ENCODE measurements at places on chromosomes 16 and 17.

DNA sequence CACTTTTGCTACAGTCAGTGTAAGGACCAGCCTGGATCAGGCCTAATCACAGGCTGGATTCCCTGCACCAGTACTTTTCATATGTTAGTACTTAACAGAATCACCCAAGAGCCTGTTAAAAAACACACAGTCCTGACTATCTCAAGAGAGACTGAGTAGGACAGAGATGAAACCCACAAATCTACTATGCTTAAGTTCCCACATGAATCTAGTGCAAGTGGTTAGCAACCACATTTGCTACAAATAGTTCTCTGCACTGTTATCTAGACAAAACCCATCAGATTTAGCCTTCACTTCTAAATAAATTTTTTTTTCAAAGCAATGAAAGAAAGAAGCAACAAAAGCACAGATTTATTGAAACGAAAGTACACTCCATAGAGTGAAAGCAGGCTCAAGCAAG is 38.9 kb downstream of the SSH2 start:
- no peak for DNase-seq

GRCh38 chr16:49019081-49019633 is 262.5 kb downstream of the CBLN1 start:
- DNase-seq = no peak

DNA sequence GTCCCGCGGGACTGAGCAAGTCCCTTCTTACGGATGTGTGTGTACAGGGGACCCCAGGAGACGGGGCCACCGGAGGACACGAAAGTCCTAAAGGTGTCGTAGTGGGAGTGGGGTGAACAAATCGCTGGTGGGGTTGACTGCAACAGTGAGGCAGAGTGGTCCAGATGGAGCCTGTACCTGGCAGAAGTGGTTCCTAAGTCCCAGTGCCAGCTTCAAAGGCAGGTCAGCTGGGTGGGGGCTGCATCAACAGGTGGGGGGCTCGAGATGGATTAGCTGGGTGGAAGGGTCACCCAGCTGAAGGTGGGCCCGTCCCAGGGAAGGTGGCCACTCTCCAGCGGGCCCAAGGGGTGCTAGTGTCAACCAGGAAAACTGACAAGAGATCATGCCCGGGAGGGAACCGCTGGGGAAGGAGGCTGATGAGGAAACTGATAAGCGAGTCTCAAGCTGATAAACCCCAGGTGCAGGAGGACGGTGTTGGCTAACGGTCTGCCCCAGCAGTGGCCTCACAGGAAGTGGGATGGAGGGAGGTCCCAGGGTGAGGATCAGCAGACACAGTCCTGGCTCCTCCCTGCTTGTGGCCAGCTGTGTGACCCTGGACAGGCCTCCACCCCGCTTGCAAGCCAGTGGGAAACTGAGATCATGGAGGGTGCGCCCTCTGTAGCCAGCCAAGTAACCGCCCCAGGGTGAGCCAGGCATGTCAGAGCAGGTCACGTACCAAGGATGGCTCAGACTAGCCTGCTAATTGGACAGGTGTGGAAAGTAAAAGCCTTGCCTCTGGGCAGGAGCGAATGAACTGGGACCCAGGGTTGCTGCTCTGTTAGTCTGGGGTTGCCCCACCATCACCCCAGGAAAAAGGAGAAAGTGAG is 1.0 kb downstream of the ORAI3 start:
- DNase-seq = peak; percentile 77

GRCh38 chr17:14014657-14015056 is 54.6 kb upstream of the COX10 start:
- no peak for DNase-seq

- no peak for DNase-seq
These were observed 601 bp upstream of the NGFR start for GRCh38 chr17:49494399-49494985.

DNA sequence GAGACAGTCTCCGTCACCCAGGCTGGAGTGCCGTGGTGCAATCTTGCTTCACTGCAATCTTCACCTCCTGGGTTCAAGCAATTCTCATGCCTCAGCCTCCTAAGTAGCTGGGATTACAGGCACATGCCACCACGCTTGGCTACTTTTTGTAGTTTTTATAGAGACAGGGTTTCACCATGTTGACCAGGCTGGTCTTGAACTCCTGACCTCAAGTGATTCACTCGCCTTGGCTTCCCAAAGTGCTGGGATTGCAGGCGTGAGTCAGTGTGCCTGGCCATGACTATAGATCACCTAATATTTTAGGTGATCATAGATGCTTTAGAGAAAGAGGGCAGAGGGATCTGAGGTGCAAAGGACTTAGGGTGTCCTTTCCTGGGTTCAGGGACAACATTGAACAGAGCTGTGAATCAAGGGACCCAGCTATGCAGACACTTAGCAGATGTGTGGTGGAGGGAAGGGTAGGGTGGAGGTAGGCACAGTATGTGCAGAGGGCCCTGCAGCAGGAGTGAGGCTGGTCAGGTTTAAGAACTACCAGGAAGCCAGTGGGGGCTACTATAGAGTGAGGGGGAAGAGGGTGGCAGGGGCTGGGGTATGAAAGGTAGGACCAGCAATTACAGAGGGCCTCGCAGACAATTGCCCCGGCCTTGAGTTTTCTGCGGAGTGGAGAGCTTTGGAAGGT is 116.5 kb downstream of the CMIP start:
- DNase-seq = no peak

- DNase-seq = no peak
These were observed 73.5 kb upstream of the CLEC3A start for GRCh38 chr16:77948835-77949234.

DNA sequence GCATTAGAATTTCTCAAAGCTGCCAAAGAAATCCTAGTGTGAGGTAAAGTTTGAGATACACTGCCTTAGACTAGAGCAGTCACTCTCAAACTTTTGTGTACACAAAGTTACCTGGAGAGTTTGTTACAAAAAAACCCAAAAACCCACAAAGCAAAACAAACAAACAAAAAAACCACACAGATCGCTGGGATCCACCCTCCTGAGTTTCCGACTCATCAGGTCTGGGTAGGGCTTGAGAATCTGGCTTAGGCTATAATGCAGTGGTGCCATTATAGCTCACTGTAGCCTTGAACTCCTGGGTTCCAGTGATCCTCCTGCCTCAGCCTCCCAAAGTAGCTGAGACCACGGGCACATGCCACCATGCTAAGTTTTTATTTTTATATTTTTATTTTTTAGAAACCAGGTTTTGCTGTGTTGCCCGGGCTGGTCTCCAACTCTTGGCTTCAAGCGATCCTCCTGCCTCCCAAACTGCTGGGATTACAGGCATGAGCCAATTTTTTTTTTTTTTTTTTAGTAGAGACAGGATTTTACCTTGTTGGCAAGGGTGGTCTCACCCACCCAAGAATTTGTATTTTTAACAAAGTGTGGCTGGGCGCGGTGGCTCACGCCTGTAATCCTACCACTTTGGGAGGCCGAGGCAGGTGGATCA is 22.3 kb upstream of the SMG1 start:
- DNase-seq = no peak

- no peak for DNase-seq
These were observed 290.2 kb upstream of the ERCC4 start for GRCh38 chr16:13629704-13630103.

DNA sequence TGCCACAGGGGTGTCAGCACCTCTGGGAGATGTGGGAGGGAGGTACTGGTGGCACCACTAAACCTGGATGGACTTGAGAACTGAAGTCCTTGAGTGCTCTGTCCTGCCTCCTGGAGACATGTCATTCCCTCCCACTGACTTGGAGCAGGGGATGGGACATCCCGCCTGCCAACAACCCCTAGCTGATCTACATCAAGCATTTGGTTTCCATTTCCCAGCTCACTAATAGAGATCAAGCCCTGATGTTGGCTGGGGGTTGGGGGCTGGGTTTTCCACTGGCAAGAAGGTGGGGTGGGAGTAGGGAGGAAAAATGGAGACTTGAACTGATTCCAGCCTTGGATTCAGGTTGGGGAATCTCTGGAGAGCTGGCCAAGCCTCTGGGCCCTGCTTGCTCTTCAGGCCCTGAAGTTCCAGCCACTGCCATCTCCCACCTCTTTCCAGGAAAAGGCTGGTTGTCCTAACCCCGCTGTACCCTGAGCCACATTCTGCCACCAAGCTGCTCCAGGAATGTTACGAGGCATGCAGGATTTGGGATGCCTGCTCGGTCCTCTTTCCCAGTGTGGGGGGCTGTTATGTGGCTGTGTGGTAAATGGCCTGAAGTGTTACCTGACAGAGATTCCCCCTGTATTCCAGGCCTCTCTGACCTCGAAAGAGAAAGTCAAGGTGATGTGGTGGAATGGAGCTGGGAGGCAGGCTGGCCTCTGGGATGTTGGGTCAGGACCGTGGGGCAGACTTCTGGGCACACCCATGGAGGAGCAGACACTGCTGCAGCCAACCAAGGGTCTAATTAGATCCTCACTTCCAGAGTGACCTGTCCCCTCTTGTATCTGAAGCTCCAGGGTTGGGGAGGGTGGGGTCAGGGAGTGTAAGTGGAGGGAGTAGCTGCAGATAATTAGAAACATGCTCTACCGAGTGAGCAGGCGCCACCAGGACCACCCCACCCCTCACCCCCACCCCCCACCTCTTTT is 16.7 kb downstream of the IGFBP4 start:
- no peak for DNase-seq

DNA sequence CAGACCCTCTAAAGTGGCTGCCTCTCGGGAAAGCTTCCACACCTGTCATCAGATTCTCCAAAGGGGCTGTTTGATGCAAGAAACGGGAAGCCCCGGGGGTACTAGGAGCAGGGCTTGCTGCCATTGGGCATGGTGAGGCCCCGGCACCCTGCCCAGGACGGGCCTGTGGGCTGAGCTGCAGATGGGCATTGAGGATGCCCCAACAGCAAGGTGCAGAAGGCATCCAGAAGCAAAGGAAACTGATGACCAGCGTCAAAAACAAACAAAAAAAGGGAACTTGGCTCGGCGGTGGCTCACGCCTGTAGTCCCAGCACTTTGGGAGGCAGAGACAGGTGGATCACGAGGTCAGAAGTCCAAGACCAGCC is 1.5 kb upstream of the LIMD2 start:
- DNase-seq = no peak

- DNase-seq = no peak
These were observed 133.3 kb downstream of the ABCC12 start for GRCh38 chr16:48022496-48022895.

DNA sequence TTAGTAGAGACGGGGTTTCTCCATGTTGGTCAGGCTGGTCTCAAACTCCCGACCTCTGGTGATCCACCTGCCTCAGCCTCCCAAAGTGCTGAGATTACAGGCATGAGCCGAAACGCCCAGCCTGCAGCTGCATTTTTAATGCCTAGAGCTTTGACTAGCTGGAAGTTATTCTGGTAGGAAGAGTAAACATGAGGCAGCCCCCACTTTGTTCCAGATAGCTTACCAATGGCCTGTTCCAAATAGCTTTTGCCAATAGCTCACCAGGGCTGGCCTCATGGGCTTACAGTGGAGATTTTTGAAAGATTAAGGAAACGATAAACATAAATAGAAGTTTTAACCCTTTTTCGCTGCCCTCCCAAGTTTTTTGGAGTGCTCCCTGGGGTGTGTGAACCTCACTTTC is 9.8 kb downstream of the TRPV2 start:
- no peak for DNase-seq

GRCh38 chr17:61251939-61252865 is 147.4 kb upstream of the TBX2 start:
- no peak for DNase-seq

DNA sequence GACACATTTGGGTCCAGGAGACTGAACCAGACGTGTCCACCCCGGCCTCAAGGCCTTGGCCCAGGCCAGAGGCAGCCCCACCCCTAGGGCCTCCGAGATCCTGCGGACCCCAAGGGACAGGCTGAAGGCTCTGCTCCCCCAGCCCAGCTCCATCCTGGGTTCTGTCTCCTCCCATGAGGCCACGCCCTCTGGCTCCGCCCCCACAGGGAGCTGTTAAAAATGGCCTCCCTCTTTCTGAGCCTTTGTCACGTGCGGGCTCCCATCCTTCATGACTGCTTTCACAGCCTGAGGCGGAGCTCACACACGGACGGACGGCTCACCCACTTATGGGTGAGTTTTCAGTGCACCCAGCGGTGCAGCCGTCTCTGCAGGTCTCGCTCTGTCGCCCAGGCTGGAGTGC is 6.5 kb upstream of the CACNA1H start:
- peak; percentile 2 for DNase-seq
